Right renal pelvis (tissue), 4 donors: ENCODE measurements at places on chromosomes 11 and 22. TPM values are rescaled to one million over a fixed set of nuclear protein-coding genes. Genes with fewer than 3 reads are reported as not detected.

The IFITM10 gene
- polyA plus RNA-seq = 0.10 TPM

The FXYD2 gene
- 408 TPM for polyA plus RNA-seq

The TMPRSS5 gene
- polyA plus RNA-seq = 0.39 TPM

The TNNT3 gene
- 5.9 TPM for polyA plus RNA-seq

- DNase-seq = no peak
Observed at GRCh38 chr11:66886671-66887221, 29.9 kb downstream of the LRFN4 start.

DNA sequence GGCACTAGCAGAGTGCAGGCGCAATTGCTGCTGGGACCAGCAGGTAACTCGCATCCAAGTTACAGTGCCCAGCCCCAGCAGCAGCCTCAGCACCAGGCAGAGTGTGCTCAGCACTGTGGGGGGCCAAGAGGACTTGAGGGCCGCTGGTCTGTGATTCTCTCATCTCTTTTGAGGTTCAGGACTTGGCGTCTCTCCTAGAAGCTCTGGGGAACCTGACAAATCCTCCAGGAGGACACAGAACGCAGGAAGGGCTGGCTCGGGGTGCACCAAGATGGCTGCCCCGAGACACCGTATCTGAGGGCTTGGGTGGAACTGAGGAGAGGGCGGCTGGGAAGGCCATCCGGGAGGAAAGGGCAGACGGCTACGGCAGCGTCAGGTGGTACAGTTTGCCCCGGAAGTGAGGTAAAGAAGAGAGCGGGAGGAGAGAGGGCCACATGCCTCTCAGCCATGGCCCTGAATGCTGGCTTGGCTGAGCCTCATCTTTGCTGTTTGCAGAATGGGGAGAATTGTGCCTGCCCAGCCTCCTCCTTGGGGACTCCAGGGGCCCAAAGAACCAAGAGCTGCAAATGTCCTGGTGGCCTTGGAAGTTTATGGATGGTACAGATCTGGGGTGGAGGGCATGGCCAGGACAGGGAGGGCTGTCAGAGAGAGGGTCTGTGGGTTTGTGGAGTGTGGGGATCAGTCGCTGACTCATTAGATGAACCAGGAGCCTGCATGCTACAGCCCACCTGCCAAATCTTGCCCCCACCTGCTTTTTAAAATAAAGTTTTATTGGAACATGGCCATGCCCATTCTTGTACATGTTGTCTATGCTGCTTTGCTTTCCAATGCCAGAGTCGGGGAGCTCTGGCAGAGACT lies 78.0 kb downstream of the MYEOV start:
- no peak for DNase-seq

DNA sequence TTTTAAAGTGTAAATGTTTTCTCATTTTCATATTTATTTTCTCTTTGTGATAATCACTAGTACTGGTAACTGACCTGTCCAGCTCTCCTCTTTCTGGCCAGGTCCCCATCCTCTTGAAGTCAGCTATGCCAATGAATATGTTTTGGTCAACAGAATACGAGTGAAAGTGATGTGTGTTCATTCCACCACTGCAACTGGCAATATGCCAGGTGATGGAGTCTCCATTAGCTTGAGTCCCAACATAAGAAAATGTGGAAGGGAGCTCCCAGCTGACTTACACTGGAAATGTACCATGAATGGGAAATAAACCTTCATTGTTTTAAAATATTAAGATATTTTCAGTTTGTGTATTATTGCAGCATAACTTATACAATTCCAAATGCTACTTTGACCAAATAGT lies 75.8 kb downstream of the CCDC34 start:
- no peak for DNase-seq

DNA sequence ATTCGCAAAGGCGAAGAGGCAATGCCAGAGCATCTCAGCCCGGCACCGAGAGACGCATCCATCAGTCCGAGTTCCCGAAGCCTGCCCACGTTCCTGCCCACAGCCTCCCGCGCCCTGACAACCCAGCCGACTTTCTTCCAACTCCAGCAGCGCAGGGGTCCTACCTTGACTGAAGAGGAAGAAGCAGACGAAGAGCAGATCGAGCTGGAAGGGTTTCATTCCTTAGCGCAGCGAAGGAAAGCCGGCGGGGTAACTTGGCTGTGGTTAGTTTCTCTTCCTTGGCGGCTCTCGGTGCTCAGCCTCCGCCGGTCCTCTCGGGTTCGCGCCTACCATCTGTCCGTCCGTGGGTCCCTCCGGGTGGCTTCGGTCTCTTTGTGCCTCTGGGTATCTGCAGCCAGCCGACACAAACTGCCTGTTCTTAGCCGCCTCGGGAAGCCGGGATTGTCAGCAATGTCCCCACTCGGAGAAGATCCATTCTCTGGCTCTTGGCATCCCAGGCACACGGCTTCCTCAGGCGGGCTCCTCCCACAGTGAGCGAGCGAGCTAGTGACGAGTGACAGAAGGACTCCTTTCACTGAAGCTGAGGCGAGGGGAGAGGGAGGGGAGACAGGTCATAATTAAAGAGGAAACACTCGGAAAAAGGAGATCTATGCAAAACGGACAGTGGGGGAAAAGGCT lies at the start of gene KIRREL3:
KIRREL3 (minus strand) TSS at position 480 of the 678 bp plus-strand sequence.
- DNase-seq = no peak

DNA sequence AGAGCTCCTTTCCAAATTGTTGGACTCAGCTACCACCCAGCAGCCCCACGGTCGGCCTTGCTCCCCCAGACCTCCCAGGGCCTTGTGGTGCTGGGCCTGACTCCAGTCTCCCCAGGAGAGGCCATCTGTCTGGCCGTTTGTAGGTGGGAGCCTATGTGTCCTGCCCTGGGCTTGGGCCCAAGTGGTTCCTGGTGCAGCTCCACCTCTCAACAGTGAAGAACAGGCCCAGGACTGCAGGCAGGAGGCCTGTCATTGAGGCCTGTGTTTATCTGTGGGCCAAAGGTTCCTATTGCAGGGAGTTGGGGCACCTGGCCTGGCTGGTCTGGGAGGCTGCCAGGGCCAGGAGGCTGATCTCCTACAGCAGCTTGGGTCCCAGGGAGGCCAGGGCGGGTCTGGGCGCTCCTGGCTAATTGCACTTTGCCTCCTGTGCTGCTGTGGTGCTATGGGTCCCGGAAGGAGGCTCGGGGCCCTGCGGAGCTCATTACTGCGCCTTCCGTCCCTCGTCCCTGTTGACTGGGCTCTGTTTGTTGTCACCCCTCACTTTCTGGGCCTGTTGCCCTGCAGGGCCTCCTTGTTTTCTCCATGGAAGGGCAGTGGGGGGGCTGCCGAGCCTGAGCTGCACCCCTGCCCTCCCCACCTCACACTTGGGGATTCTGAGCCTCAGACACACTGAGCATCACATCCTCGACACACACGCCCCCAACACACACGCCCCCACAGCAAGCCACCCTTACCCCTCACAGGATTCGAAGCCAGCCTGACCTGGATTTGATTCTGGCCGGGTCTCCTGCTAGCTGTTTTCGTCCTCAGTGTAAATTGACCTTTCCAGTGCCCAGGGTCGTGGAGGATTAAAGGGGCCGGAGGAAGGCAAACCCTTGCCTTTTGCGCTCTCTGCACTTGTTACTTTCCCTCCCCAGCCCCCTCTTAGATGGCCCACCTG lies 6.8 kb upstream of the OMP start:
- no peak for DNase-seq

The MAPK8IP2 gene
- 0.68 TPM for polyA plus RNA-seq

- DNase-seq = no peak
Observed at GRCh38 chr11:37442576-37442975, 844.5 kb upstream of the RAG2 start.

The PTGDR2 gene
- polyA plus RNA-seq = 0.14 TPM

DNA sequence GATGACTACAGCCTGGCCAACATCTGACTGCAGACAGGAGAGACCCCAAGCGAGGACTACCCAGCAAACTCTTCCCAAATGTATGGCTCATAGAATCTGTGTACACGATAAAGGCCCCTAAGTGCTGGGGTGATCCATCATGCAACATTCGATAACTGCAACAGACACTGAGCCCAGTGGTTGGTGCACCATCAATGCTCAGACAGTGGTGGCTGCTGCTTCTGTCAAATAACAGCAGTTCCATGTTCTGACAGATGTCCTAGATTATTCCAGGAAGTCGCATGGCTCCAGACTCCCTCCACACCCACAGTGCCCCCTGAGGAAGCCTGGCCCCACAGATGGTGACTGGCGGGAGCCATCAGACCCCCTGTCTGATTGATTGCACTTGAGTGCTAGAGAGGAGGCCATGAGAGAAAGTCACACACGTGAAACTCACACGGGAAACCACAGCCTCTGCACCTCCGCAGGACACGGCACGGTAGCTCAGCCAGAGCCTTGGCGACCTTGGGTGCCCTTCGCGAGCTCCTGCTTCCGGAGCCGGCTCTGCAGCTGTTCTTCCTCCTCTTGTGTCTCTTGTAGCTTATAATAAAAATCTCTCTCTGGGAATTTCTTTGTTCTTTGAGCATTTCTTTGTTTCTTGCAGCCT lies 1155.9 kb downstream of the TBC1D22A start:
- DNase-seq = no peak
